Activated naive CD8-positive, alpha-beta T cell treated with anti-CD3 and anti-CD28 coated beads, Interleukin-2, amount 50 U/mL, for 24 hours (primary cell): ENCODE measurements at places on chromosomes 16 and 17.

- H3K27ac ChIP-seq = peak overlapping the region; percentile 89
- DNase-seq = peak; percentile 62
These were observed 28.7 kb upstream of the FASN start for GRCh38 chr17:82126556-82127314.

- no peaks in the 10 kb centered on the region for H3K27me3 ChIP-seq
- H3K36me3 ChIP-seq = peaks cover 12% of the 10 kb centered on the region
- no peak overlapping the region for H3K4me3 ChIP-seq
- H3K27ac ChIP-seq = no peak overlapping the region
These were observed 46.8 kb downstream of the HIC1 start for GRCh38 chr17:2101448-2102257.

- no peaks in the 10 kb centered on the region for H3K36me3 ChIP-seq
- no peak overlapping the region for H3K27ac ChIP-seq
- no peak overlapping the region for H3K4me3 ChIP-seq
- peaks cover 11% of the 10 kb centered on the region for H3K27me3 ChIP-seq
These were observed 8.7 kb upstream of the KREMEN2 start for GRCh38 chr16:2955438-2955778.

GRCh38 chr17:63240106-63240505 lies 206.0 kb downstream of the CYB561 start:
- H3K27ac ChIP-seq = no peak overlapping the region
- H3K4me1 ChIP-seq = no peaks in the 10 kb centered on the region
- no peaks in the 10 kb centered on the region for H3K27me3 ChIP-seq
- no peak overlapping the region for H3K4me3 ChIP-seq
- no peak for DNase-seq

DNA sequence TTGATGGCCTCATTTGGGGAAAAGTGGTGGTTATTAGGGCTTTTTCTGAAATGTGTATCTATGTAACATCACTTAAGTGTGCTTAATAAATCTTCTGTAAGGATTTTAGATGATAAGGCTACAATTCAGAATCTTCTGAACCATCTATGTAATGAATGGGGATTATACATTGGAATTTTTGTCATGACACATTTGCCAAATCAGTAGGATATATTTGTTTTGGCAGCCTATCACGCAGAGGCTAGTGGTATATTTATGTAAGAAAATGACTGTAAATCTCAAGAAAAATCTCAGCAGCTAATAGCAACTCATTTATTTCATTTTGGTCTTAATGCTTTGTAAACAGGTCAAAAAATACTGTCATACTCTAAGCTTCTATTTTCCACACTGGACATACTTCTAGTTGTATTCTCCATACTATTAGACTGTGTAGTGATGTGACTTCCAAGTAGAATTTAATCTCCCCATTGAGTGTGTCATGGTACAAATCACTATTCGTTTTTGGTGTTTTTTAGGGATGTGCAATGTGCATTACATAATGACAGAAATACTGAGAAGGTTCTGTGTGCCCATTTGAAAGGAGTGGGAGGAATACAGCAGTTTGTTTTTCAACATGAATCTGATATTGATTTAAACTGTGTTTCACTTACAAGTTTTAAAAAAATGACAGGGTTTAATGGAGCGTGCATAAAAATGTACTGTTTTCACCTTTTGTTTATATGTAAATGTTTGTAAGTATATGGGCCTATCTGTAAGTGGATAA lies 29.2 kb downstream of the CLUH start:
- peaks cover 37% of the 10 kb centered on the region for H3K36me3 ChIP-seq
- H3K27me3 ChIP-seq = no peaks in the 10 kb centered on the region
- no peak overlapping the region for H3K4me3 ChIP-seq
- no peak for DNase-seq

GRCh38 chr17:81583589-81584342 lies 31.6 kb upstream of the FAAP100 start:
- no peak overlapping the region for H3K27ac ChIP-seq
- no peaks in the 10 kb centered on the region for H3K27me3 ChIP-seq
- no peak for DNase-seq
- no peak overlapping the region for H3K4me3 ChIP-seq

DNA sequence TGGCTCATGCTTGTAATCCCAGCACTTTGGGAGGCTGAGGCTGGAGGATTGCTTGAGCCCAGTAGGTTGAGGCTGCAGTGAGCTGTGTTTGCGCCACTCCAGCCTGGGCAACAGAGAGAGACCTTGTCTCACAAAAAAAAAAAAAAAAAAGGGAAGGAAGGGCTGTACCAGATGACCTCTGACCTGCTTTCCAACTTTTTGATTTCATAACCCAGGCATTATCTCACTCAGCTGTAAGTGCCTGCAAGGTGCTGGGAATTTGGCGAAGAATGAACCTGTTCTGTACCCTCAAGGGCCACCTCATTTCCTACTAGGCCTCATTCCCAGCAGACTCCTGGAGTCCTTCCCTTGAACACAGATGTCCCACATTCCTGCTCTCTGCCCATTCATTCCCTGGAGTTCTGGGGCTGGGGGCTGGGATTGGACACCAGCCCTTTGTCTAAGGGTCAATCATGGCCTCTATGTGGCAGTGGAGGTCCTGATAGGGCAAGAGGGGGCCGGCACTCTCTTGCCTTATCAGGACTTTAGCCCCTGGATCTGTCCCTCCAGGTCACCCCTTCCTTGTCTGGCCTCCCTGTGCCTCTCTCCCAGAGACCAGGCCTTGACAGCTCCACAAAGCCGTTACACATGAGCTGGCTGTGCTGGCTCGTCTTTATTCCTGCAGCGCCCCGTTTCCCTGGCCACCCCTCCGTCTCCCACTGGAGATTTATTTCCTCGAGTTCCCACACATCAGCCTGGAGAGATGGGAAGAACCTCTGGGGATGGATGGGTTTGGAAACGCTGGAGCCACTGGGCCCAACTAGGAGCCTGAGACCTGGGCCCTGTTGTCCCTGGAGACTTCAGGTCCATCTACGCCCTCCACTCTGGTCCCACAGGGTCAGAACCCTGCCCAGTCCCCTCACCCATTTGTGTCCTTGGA lies 821 bp upstream of the GFAP start:
- no peak for DNase-seq
- H3K4me3 ChIP-seq = no peak overlapping the region
- H3K27me3 ChIP-seq = peaks cover 30% of the 10 kb centered on the region
- no peaks in the 10 kb centered on the region for H3K36me3 ChIP-seq
- no peak overlapping the region for H3K27ac ChIP-seq
- peaks cover 5% of the 10 kb centered on the region for H3K4me1 ChIP-seq

DNA sequence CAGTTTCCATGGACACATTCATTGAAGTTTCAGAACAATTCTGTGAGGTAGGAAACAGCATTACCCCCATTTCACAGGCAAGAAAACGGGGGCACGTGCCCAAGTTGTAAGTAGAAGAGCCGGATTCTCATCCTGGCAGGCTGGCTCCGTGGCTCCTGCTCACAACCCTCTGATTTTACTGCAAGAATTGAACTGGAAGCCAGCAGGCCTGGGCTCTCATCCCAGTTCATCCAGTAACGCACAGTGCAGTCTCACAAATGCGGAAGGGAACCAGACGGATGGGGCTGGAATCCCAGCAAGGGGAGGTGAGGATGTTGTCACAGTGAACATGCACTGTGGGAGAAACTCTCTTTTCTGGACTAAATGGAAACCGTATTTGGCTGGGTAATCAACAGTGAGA lies 40.7 kb upstream of the DOC2B start:
- H3K27ac ChIP-seq = no peak overlapping the region
- no peaks in the 10 kb centered on the region for H3K4me1 ChIP-seq
- no peak for DNase-seq
- no peaks in the 10 kb centered on the region for H3K36me3 ChIP-seq
- no peak overlapping the region for H3K4me3 ChIP-seq

- peaks cover 16% of the 10 kb centered on the region for H3K36me3 ChIP-seq
- H3K4me1 ChIP-seq = peaks cover 5% of the 10 kb centered on the region
- no peak for DNase-seq
- no peak overlapping the region for H3K27ac ChIP-seq
- H3K4me3 ChIP-seq = no peak overlapping the region
These were observed 6.4 kb downstream of the HAS3 start for GRCh38 chr16:69111876-69112230.

DNA sequence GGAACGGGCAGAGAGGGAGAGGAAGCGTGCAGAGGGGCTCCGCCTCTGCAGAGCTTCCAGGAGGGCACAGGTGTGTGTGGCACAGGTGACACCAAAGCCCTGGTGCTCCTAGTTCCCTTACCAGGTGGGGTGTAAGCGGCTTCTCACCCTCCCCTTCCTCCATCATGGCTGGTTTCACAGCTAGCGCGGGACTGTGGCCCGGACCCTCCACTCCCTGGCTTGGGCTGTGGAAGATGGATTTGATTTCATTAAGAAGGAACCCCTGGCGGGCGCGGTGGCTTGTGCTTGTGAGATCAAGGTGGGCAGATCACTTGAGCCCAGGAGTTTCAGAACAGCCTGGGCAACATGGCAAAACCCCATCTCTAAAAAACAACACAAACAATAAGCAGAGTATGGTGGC lies 241.2 kb upstream of the GSE1 start:
- peaks cover 9% of the 10 kb centered on the region for H3K4me1 ChIP-seq
- H3K27ac ChIP-seq = no peak overlapping the region
- H3K4me3 ChIP-seq = no peak overlapping the region
- H3K27me3 ChIP-seq = no peaks in the 10 kb centered on the region
- no peak for DNase-seq

GRCh38 chr16:52634104-52634503 lies 87.2 kb upstream of the TOX3 start:
- no peaks in the 10 kb centered on the region for H3K4me1 ChIP-seq
- H3K27ac ChIP-seq = no peak overlapping the region
- DNase-seq = no peak
- H3K27me3 ChIP-seq = no peaks in the 10 kb centered on the region
- H3K36me3 ChIP-seq = no peaks in the 10 kb centered on the region
- H3K4me3 ChIP-seq = no peak overlapping the region

- no peak for DNase-seq
- no peaks in the 10 kb centered on the region for H3K27me3 ChIP-seq
- no peak overlapping the region for H3K4me3 ChIP-seq
- H3K36me3 ChIP-seq = peaks cover 50% of the 10 kb centered on the region
- H3K27ac ChIP-seq = no peak overlapping the region
These were observed 13.9 kb downstream of the TOP3A start for GRCh38 chr17:18300725-18301480.

DNA sequence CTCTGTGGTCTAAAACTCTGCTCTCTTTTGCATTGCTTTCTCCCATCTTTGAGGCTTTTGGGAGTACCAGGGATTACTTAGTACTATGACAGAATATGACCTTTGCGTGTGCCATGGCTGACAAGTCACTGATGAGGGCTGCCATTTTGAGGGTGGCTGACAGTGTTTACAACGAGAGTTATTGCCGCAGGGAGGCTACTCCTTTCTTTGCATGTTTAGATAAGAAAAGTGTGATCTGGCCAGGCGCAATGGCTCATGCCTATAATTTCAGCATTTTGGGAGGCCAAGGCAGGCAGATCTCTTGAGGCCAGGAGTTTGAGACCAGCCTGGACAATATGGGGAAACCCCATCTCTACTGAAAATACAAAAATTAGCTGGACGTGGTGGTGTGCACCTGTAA lies 77.5 kb downstream of the GSG1L start:
- H3K4me3 ChIP-seq = no peak overlapping the region
- peaks cover 3% of the 10 kb centered on the region for H3K27me3 ChIP-seq
- DNase-seq = no peak
- no peaks in the 10 kb centered on the region for H3K4me1 ChIP-seq

GRCh38 chr17:77769215-77769614 lies 189.3 kb upstream of the TNRC6C start:
- no peak overlapping the region for H3K4me3 ChIP-seq
- no peak for DNase-seq
- H3K27ac ChIP-seq = no peak overlapping the region
- H3K4me1 ChIP-seq = peaks cover 8% of the 10 kb centered on the region
- H3K27me3 ChIP-seq = no peaks in the 10 kb centered on the region

DNA sequence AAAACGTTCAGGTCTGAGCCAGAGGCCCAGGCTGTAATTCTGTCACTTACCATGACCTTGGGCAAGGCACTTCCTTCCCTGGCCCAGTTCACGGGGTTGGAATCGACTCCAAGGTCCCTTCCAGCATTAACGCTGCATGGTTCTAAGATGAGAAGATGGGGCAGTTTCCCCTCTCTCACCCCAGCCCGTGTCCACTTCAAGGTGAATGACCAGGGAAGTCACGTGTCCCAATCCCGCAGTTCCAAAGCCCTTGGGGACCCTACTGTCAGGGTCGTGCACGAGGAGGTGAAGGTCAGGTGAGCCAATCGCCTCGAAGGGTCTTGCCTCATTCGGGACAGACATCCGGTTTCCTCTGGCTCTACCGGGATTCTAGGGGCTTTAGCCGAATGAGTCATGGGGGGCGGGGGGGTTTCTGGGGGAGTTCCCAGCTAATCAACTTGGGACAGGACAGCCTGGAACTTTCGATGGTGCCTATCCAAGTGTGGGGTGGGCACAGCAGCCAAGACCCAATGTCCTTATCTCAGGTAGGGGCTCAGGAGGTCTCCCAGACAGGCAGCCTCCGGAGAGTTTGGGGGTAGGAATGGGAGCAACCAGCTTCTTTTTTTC lies 762 bp upstream of the CSF3 start:
- peaks cover 1% of the 10 kb centered on the region for H3K27me3 ChIP-seq
- no peaks in the 10 kb centered on the region for H3K36me3 ChIP-seq
- no peak for DNase-seq
- peaks cover 6% of the 10 kb centered on the region for H3K4me1 ChIP-seq
- H3K27ac ChIP-seq = no peak overlapping the region
- H3K4me3 ChIP-seq = no peak overlapping the region

- DNase-seq = no peak
- H3K4me1 ChIP-seq = no peaks in the 10 kb centered on the region
These were observed 7.4 kb downstream of the CRISPLD2 start for GRCh38 chr16:84827131-84827574.

DNA sequence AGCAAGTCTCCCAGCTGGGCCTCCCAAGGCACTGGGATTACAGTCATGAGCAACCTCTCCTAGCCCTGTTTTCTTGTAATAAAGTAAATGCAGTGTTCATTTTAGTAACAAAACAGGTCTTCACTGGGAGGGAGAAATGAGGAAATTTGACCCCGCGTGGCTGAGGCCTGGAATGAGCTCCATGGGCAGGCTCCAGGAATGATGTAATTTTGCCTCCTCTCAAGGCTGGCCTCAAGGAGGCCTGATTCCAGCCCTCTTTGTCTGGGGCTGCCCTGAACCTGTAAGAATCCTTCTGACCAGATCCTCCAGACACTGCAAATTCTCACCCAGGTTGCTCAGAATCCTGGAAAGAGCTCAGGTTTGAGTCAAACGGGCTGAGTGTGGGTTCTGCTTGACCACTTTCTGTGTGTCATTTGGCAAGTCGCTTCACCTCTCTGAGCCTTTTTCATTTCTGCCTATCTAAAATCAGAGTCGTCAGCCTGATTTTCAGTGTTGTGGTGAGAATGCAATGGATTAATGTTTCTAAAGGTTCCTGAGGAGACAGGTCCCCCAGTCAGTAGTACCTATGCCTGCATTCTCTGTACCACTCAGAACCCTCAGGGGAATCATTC lies 57.1 kb downstream of the RAB11FIP4 start:
- DNase-seq = no peak
- H3K4me1 ChIP-seq = peaks cover 9% of the 10 kb centered on the region
- H3K27me3 ChIP-seq = peaks cover 2% of the 10 kb centered on the region

- H3K4me1 ChIP-seq = peaks cover 22% of the 10 kb centered on the region
- H3K4me3 ChIP-seq = no peak overlapping the region
- H3K36me3 ChIP-seq = no peaks in the 10 kb centered on the region
- no peak for DNase-seq
- H3K27ac ChIP-seq = no peak overlapping the region
These were observed 11.6 kb upstream of the CES3 start for GRCh38 chr16:66949472-66949871.

- H3K27ac ChIP-seq = no peak overlapping the region
- no peak overlapping the region for H3K4me3 ChIP-seq
- DNase-seq = no peak
- no peaks in the 10 kb centered on the region for H3K4me1 ChIP-seq
- H3K27me3 ChIP-seq = peaks cover 5% of the 10 kb centered on the region
These were observed 184.4 kb downstream of the HAPSTR1 start for GRCh38 chr16:9275816-9276354.
